CD4-positive, alpha-beta T cell treated with Interleukin-6 at 100 ng/mL for 8 hours (primary cell): ENCODE measurements at places on chromosomes 1 and 21.
A peak's percentile ranks its signal among the peaks of the same experiment; 100 is the strongest.

DNA sequence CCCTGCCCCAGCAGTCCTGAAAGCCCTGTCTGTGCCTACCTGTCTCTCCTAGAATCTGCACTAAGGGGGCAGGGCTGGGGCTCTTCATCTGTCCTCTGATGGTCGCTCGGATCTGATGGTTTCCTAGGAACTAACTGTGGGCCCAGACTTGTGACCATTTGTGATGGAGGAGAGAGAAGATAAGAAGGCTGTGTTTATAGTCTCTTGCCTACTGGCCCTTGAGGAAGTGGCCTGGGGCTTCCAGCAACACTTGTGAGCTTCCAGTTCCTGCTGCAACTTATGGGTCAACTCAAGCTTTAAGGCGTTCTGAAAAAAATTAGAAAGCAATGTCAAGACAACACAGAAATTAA is 53.2 kb upstream of the SYNC start:
- no peak for DNase-seq

DNA sequence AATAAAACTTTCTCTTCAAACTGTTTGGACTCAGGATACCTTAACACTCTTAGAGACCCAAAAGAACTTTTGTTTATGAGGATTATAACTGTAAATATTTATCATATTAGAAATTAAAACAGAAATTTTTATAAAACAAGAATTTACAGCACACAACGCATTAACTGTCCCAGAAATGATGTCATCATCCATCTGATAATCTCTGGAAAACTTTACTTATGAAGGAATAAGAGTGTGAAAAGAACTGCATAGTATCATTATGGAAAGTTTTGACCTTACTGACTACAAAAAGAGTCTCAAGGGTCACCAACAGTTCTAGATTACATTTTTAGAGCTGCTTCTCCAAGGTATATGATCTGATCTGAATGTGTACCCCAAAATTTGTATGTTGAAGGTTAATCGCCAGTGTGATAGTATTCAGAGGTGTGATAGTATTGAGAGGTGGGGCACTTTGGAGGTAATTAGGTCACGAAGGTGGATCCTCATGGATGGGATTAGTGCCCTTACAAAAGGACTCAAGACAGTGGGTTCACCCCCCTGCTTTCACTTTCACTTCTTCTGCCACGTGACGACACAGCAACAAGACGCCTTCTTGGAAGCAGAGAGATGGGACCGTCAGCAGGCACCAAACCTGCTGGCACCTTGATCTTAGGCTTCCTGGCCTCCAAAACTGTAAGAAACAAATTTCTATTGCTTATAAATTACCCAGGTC is 95.7 kb upstream of the NR5A2 start:
- peak; percentile 9 for DNase-seq

DNA sequence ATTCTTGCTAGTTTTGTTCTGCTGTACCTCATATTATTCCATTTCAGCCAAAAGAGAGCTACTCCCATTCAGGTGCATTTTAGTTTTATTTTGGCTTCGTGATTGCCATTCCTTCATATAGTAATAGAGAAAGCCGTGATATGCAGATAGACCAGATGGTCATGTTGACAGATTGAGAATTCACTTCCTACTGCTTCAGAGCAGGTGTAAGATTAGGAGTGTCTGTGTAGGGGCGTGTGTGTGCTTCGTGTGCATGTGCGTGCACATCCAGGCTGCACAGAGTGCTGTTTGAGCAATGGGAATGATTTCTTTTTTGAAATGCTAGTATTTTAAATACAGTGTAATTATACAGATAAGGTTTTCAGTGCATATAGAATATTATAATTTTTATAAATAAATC is 10.3 kb downstream of the NFIA start:
- DNase-seq, result no peak

DNA sequence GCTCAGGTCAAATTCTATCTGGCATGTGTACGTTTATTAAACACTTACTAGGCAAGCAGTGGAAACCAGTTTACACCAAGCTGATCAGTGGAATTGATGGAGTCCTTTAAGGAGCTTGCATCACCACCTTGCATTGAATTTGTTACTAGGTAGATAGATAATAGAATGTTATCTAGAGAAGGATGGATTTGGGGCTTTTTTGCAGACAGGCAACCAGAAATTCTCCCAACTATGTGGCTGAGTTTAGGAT is 44.9 kb downstream of the HHAT start:
- no peak for DNase-seq

GRCh38 chr1:159291424-159291823 is 10.7 kb upstream of the FCER1A start:
- no peak for DNase-seq

DNA sequence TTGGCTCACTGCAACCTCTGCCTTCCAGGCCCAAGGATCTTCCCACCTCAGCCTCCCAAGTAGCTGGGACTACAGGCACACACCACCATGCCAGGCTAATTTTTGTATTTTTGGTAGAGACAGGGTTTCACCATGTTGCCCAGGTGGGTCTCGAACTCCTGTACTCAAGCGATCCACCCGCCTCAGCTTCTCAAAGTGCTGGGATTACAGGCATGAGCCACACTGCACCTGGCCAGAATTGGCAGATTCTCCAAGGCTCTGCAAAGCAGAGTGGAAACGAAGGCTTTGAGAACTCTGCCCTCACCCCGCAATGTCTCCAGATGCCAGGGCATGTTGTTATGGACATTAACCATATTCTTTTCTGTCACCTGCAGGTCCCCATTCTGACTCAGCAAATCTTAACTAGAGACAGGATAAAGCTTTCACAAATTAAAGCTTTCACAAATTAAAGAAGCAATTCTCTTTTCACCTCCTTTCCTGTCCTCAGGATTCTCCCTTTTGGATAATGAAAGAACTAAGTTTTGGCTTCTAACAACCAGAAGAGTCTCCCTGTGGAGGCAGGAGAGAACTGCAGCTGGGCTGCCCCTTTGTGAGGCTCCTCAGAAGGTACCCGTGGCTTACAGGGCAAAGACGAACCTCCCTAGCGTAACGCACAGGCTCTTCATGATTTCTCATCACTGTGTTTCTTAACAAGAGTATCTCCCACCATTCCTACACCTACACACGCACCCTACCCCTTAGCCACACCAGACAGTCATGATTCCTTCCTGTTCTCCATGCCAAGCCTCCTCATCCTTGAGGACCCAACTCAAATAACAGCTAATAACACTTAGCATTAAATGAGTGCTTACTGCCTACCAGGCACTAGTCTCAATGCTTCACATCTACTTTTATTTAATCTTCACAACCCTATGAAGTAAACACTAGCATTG is 29.8 kb downstream of the GPA33 start:
- DNase-seq, result no peak

DNA sequence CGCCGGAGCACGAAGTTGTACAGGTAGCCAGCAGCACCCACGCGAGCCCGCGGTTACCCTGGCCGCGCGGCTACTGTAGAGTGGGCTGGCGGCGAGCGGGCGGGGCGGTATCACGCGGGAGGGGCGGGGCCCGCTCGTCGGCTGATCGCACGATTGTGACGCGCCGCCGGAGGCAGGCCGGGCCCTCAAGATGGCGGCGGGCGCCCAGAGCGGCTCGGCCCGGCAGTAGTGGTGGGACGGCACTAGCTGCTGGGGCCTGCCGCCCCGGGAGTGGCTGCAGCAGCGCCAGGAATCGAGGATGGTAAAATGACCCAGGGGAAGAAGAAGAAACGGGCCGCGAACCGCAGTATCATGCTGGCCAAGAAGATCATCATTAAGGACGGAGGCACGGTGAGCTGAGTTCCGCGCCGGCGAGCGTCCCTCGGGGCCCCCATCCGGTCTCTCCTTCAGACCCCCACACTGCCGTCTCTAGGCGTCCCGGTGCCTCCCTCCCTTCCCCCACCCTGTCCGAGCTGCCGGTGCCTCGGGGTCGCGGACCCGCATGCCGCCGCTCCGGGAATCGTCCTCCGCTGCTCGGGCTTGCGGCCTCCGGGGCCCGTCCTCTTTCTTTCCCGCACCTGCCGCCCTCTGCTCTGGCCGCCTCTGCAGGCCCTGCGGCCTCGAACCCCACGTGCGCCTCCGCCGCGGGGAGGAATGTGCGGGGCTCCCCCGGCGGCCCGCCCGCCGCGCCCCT is 68.3 kb downstream of the SLC35A3 start:
- DNase-seq, result peak; percentile 84

DNA sequence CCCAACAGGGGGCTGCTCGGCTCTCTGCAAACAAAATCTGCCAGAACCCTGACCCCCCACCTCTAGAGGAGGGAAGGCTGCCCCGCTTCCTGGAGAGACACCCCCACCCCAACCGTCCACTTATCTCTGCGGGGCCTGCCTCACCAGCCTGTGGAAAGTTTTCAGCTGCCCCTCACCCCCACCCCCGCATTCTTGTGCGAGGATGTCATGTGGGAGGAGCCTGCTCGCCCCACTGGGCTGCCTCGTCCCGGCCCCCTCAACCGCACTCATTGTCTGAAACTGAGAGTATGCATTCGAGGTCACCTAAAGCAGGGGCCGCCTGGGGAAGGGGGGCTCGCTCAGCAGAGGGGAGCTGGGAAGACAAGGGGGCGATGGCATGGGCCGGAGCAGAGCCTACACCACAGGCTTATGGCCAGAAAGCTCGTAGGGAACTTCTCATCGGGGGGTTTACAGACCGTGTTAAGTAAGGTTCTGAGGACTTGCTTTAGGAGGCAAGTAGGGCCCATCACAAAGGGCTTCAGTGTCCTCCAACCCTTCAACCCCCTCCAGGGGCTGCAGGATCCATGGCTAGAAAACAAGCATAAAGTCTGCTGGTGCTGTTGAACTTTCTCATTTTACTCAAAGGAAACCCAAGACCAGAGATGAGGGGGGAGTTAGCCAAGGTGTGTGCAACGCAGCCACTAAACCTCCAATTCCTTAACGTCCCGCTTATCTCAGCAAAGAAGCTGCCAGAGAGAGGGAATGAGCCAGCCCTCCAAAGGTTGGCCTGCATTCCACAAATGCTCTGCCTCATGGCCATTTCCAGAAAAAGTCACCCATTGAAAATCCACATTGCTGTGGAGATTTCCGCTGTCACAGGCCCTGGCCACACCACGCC is 9.4 kb downstream of the EPHA2 start:
- no peak for DNase-seq

- no peak for DNase-seq
Measured at GRCh38 chr1:203084588-203085527, 954 bp downstream of the MYOG start.

GRCh38 chr1:22248746-22249145 is 105.8 kb upstream of the WNT4 start:
- DNase-seq, result no peak

GRCh38 chr1:7315316-7315715 is 455.8 kb upstream of the VAMP3 start:
- DNase-seq, result no peak

- DNase-seq, result peak; percentile 61
Measured at GRCh38 chr1:234722904-234723720, 113.1 kb upstream of the IRF2BP2 start.

- DNase-seq, result no peak
Measured at GRCh38 chr21:32089766-32090165, 189.1 kb downstream of the MIS18A start.

GRCh38 chr1:86247597-86248279 is 91.2 kb upstream of the COL24A1 start:
- no peak for DNase-seq

DNA sequence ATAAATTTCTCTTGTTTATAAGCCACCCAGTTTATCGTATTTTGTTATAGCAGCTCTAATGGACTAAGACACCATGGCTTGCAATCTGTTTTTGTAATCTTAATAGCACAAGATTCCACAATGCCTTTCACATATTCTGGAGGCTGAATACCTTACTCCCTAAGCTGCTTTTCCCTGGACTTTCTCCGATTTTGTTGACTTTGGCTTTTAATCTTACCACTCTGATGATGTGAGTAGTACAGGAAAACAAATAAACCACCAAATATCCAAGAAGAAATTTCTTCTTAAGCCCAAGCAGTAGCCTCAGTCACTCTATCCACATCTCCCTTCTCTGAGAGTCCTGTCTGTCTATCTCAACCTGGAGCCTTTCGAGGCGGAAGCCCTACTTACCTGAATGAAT is 838.6 kb downstream of the LTN1 start:
- DNase-seq, result no peak

- DNase-seq, result no peak
Measured at GRCh38 chr1:20666804-20667203, 5.6 kb upstream of the DDOST start.

GRCh38 chr1:212953321-212953720 is 3.0 kb downstream of the VASH2 start:
- no peak for DNase-seq

DNA sequence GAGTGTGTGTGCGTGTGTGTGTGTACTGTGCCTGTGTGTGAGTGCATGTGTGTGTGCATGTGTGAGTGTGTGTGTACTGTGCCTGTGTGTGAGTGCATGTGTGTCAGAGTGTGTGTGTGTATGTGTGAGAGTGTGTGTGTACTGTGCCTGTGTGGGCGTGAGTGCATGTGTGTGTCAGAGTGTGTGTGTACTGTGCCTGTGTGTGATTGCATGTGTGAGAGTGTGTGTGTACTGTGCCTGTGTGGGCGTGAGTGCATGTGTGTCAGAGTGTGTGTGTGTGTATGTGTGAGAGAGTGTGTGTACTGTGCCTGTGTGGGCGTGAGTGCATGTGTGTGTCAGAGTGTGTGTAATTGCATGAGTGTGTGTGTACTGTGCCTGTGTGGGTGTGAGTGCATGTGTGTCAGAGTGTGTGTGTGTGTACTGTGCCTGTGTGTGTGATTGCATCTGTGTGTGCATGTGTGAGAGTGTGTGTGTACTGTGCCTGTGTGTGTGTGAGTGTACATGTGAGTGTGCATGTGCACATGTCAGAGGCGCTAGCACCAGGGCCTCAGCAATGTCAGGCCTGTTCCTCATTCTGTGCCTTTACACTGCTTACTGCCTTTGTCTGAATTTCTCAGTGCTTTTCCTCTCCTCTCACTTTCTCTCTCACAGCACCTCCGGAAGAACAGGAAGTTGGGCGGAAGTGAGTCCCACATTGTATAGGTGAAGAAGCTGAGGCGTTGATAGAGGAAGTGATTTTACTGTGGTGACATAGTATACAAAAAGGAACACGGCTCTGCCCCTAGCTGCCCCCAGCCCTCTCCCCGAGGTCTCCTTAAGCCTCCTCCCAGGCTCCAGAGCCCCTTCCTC is 4.9 kb downstream of the SLC5A9 start:
- peak; percentile 44 for DNase-seq

DNA sequence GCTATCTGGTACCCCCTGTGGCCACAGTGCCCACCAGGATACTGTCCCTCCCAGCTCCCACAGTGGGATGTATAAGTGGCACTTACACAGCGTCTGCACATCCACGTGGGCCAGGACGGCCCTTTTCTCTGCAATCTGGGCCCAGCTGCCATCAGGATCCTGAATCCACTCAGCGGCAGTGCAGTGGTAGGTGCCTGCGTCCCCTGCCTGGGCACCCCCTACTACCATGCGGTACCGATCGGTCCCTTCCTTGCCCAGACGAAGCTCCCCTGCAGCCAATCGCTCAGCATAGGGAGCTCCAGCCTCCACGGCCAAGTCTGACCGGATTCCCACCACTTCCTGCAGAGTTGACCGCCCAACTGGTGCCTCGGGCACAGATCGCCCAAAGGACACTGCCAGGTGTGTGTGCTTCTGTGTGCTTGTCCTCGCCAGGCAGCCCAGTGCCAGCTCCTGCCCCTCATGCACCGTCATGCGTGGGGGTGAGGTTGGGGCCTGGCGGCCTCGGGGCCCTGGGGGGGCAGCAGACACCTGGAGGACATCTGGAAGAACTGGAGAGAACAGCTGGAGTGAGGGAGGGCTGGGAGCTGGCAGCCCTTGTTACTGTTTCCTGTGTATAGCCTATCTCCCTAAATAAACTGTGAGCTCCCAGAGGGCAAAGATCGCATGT is 4.7 kb downstream of the IGSF8 start:
- DNase-seq, result no peak
